EH (cell line): ENCODE measurements at places on chromosomes 13 and 19.

DNA sequence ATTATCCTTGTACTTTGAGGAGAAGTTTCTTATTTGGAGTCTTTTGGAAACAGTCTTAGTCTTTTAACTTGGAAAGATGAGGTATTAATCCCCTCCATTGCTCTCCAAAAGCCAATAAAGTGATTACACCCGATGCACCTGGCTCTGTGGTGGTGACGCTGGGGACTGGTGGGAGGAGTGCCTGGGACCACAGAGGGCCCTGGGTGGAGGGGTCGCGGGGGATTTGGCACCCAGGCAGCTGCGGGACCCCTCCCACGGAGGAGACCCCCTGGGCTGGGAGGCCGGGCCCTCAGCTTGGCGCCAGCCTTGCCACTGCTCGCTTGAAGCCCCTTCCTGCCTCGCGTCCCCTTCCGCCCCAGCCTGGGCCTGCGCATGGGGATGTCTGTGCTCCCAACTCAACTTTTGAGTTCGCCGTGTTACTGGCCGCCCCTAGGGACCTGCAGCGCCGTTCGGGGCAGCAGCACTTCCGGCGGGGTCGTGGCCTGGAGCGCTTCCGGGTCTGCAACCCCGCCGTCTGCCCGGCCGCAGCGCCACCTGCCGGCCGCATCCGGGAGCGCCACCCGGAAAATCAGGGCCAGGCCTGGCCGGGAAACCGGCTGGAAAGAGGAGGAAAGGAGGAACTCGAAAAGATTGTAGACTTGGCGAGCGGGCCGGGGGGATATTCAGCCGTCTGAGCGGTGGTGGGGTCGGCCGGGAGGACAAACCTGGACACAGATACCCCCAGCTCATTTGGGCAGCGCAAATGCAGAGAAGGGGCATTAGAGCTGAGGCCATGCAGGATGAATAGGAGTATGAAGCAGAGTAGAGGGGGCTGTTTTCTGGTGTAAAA lies 8.4 kb downstream of the PEAK3 start:
- peak; percentile 76 for DNase-seq

DNA sequence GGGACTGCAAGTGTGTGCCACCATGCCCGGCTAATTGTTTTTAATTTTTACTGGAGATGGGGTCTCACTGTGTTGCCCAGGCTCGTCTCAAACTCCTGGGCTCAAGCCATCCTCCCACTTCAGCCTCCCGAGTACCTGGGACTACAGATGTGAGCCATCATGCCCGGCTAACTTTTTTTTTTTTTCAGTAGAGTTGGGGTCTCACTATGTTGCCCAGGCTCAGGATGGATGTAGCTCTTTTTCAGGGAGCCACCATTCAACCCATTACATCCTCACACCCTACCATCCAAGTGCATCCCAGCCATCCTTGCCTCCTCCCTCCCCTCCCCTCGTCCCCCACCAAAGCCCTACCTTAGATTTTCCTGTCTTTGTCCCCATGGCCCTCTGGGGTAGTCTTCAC lies 14.9 kb downstream of the CELF5 start:
- no peak for DNase-seq

DNA sequence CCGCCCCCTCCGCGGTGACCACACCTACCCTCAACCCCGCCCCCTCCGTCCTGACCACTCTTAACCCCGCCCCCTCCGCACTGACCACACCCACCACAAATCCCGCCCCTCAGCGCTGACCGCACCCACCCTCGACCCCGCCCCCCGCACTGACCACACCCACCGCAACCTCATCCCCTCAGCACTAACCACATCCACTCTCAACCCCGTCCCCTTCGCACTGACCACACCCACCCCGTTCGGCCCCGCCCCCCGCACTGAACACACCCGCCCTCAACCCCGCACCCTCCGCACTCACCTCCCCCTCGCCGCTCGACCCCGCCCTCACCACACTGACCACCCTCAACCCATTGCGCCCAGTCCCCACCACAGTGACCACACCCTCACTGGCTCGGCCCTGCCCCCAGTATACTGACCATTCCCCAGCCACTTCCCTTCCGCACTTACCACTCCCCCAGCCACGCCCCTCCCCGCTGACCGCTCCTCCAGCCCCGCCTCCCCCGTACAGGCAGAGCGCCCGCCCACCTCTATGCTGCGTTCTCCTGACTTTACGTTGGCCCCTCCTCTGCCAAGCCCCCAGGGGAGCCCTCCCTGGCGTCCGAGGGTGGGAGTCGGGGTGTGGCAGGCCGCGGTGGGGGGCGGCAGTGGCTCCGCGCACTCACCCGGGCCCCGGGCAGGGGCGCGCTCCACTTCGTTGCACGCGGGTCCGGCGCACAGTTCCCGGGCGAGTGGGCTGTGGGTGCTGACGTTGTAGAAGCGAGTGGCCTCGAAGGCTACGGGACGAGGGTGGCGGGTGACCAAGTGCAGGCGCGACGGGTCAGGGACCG lies 8.4 kb downstream of the F2RL3 start:
- DNase-seq: peak; percentile 93

GRCh38 chr19:4720037-4720700 lies 3.5 kb downstream of the DPP9 start:
- DNase-seq: no peak

GRCh38 chr13:91214031-91214430 lies 133.5 kb upstream of the MIR17HG start:
- no peak for DNase-seq

DNA sequence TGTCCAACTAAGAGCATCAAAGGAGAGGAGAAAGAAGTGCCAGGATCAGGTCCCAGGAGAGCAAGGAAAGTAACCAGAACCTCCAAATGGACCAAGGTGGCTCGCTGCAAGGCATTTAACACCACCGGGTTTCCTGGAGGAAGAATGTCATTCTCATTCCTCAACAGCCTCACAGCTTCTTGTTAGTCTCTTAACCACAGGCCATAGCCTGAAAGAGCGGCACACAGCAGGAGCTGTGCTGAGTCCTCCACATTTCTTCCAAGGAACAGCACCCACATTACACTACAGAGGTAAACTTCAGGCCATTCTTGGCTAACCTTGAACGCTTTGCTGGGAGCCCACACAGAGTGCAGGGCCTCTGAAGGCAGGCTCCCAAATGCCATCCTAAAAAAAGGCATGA lies 23.6 kb downstream of the DOCK9 start:
- no peak for DNase-seq

DNA sequence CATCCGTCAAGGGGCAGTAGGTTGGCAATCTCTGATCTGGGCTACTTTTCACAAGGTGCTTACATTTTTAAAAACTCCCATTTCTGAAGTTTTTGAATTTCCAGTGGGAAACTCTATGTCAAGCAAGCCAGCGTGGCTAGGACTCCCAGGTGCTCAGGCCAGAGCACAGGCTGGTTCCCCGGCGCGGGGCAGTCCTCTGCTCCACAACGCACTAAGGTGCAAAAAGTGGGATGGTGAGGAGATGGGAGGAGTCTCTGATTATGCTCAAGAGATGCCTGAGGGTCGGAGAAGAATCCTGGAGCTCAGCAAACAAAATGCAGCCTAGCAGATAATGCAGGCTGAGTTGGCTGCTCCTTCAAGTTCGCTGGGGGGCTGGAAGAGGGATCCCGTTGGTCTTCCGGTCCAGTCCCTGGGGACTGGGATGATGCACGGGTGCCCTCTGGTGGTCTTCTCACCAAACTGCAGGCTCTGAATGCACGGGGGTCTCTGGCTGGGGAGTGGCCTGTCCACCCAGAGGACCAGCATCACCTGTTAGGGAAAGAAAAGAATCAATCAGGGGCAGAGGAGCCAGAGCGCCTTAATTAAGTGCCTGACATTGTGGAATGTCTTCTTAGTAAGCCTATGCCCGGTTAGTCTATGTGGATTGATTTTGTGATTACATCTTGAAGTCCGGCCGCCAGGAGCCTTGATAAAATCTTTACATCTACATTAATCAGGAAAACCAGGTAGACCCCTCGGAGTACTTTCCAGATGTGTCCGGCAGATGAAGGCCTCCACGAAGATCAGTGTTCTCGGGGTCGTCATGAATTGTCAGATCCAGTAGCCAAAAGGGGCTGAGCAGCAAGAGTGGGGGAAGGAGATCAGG lies 244.4 kb upstream of the MAB21L1 start:
- DNase-seq: peak; percentile 75

GRCh38 chr13:27170221-27170515 lies 1.4 kb downstream of the USP12 start:
- DNase-seq: peak; percentile 69

DNA sequence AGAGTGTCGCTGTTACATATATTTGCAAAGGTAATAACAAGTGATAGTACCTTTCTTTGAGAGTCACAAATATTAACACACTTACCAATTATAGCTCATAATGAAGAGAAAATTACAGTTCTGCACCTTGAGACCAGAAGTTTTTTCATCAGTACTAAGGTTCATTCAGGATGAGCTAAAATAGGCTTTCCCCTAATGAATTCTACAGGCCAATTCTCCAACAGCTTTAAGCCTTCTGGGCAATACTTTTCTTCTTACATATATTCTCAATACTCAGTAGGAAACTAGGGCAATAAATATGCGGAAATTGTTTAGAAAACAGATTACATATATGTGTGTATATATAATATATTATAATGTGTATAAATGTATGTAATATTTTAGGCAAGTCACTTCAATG lies 2672.8 kb upstream of the PCDH20 start:
- DNase-seq: no peak
